ENCODE measurements at places on chromosomes 12 and 14. TPM values are rescaled to one million over a fixed set of nuclear protein-coding genes. Genes with fewer than 3 reads are reported as not detected.

The STAC3 gene
- 0.26 TPM for total RNA-seq

The SLCO1C1 gene
- total RNA-seq = not detected

The KLHL33 gene
- total RNA-seq = 1.5 TPM

The KLRC1 gene
- not detected for total RNA-seq

The RPGRIP1 gene
- under 0.01 TPM for total RNA-seq

The CDKN1B gene
- 50.9 TPM for total RNA-seq

The WNT1 gene
- total RNA-seq = not detected

The SLC38A6 gene
- total RNA-seq = 93.3 TPM

The PDE3A gene
- 0.26 TPM for total RNA-seq

The DDHD1 gene
- total RNA-seq = 30.6 TPM

The IFNG-AS1 gene
- not detected for total RNA-seq

The PTPRO gene
- total RNA-seq = 0.33 TPM

The AMN gene
- total RNA-seq = under 0.01 TPM

The TAS2R42 gene
- not detected for total RNA-seq

The IL26 gene
- not detected for total RNA-seq

GRCh38 chr14:77043177-77043983 lies 14.9 kb upstream of the IRF2BPL start:
- peaks cover 52% of the 10 kb centered on the region for H3K4me1 ChIP-seq
- H3K27ac ChIP-seq = peak overlapping the region; percentile 98
- no peaks in the 10 kb centered on the region for H3K27me3 ChIP-seq
- peak overlapping the region; percentile 33 for H3K4me3 ChIP-seq
- no peaks in the 10 kb centered on the region for H3K36me3 ChIP-seq

GRCh38 chr12:43208627-43209026 lies 343.4 kb downstream of the ADAMTS20 start:
- H3K4me1 ChIP-seq = no peaks in the 10 kb centered on the region
- H3K27ac ChIP-seq = no peak overlapping the region
- H3K36me3 ChIP-seq = no peaks in the 10 kb centered on the region
- no peak overlapping the region for H3K4me3 ChIP-seq

DNA sequence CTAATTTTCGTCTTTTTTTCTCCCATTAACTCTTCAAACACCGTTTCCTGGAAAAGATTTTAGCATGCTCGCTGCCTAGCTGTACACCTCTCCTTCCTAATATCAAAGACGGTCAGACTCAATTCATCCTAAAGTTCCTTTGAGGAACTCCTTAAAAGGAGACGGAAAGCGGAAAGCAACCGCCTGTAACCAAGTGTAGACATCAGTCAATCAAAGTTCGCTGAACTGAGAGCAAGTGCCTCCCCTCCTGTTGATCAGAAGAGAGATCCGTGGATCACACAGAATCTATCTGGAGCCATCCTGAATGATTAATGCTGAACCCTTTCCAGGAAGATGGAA lies 412 bp upstream of the TEP1 start:
- peak overlapping the region; percentile 80 for H3K27ac ChIP-seq
- H3K36me3 ChIP-seq = no peaks in the 10 kb centered on the region
- H3K27me3 ChIP-seq = no peaks in the 10 kb centered on the region
- peak; percentile 14 for DNase-seq

- H3K27me3 ChIP-seq = no peaks in the 10 kb centered on the region
- no peaks in the 10 kb centered on the region for H3K36me3 ChIP-seq
- no peak overlapping the region for H3K4me3 ChIP-seq
- DNase-seq = no peak
- no peaks in the 10 kb centered on the region for H3K4me1 ChIP-seq
- no peak overlapping the region for H3K27ac ChIP-seq
These were observed 242.3 kb upstream of the PDZRN4 start for GRCh38 chr12:40945772-40946171.

DNA sequence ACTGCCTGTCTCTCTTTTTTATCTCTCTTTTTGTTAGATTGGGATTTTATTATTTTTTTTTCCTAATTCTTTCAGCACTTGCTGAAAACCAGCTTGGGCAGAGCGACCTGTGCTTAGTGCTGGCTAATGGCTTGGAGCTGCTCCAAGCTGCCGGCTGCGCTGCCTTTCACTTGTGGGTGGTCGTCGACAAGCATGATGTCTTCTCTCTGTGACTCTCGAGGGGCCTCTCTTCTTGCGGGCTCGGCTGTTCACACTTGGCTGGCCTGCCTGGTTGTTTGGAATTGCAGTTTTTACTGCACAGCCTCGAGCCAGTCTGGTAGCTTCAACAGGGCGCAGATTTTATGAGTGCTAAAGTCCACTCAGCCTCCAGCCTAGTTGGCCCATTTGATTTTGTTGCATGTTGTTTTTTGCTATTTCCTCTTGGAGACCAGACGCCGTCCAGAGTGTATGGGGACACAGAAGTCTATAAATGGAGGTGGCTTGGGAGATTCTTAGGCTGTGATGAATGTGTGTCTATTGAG lies 18.6 kb downstream of the TPCN1 start:
- H3K27me3 ChIP-seq = no peaks in the 10 kb centered on the region
- no peak overlapping the region for H3K27ac ChIP-seq
- H3K4me1 ChIP-seq = peaks cover 25% of the 10 kb centered on the region
- no peak for DNase-seq

GRCh38 chr12:98453070-98453469 lies 62.3 kb upstream of the TMPO start:
- peak; percentile 43 for DNase-seq
- H3K27me3 ChIP-seq = no peaks in the 10 kb centered on the region
- H3K4me1 ChIP-seq = no peaks in the 10 kb centered on the region
- no peak overlapping the region for H3K4me3 ChIP-seq

DNA sequence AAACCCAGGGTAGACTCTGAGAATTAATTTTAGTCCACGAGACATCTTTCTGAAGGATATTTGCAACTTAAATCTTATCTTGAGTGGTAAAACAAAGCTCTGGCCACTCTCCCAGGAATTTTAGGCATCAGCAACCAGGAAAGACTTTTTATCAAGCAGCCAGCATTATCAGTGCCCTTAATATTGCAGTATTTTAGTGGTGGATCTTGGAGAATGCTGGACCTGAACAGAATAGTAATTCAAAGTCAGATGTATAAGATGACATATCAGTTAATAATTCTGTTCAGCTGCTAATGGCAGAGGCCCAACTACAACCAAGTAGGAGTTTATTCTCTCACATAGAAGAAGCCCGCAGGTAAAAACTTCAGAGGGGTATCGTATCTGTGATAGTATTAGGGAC lies 59.0 kb upstream of the CRY1 start:
- H3K27ac ChIP-seq = no peak overlapping the region
- no peak for DNase-seq
- no peaks in the 10 kb centered on the region for H3K27me3 ChIP-seq
- H3K4me1 ChIP-seq = no peaks in the 10 kb centered on the region
- H3K36me3 ChIP-seq = no peaks in the 10 kb centered on the region

- H3K36me3 ChIP-seq = no peaks in the 10 kb centered on the region
- no peak overlapping the region for H3K4me3 ChIP-seq
- H3K4me1 ChIP-seq = no peaks in the 10 kb centered on the region
- H3K27me3 ChIP-seq = no peaks in the 10 kb centered on the region
- DNase-seq = peak; percentile 17
- no peak overlapping the region for H3K27ac ChIP-seq
These were observed 48.3 kb downstream of the NPAS3 start for GRCh38 chr14:32986791-32987540.

- no peaks in the 10 kb centered on the region for H3K4me1 ChIP-seq
- no peak for DNase-seq
- H3K27ac ChIP-seq = no peak overlapping the region
- no peaks in the 10 kb centered on the region for H3K27me3 ChIP-seq
- peaks cover 46% of the 10 kb centered on the region for H3K36me3 ChIP-seq
- no peak overlapping the region for H3K4me3 ChIP-seq
These were observed 23.7 kb downstream of the SETD1B start for GRCh38 chr12:121827351-121828099.

DNA sequence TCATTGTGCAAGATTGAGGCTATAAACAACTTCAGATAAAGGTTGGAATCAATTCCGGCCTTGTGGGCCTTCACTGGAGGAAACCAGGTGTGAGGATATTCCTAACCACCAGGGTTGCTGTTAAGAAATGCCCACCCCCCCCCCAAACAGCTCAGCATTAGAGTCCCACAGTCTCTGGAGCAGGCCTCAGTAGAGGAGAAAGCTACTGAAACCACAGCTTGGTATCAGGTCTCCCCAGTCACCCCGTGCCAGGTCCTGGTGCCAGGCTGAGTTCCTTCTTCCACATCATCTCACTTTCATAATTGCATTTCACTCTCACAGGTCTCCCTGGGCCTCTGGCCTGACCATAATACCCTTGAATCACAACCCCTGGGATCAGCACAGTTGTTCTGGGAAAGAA lies 12.5 kb downstream of the GALNT6 start:
- peaks cover 15% of the 10 kb centered on the region for H3K36me3 ChIP-seq
- H3K27me3 ChIP-seq = no peaks in the 10 kb centered on the region
- H3K27ac ChIP-seq = no peak overlapping the region
- H3K4me3 ChIP-seq = no peak overlapping the region
- H3K4me1 ChIP-seq = peaks cover 12% of the 10 kb centered on the region

- no peak overlapping the region for H3K27ac ChIP-seq
- DNase-seq = no peak
- no peaks in the 10 kb centered on the region for H3K36me3 ChIP-seq
- no peaks in the 10 kb centered on the region for H3K27me3 ChIP-seq
- no peak overlapping the region for H3K4me3 ChIP-seq
These were observed 114.8 kb downstream of the SNAPC1 start for GRCh38 chr14:61877035-61877390.

- DNase-seq = no peak
- H3K36me3 ChIP-seq = peaks cover 2% of the 10 kb centered on the region
- H3K4me3 ChIP-seq = peak overlapping the region; percentile 25
- H3K4me1 ChIP-seq = peaks cover 54% of the 10 kb centered on the region
These were observed 39.1 kb downstream of the CORO1C start for GRCh38 chr12:108691998-108692808.

DNA sequence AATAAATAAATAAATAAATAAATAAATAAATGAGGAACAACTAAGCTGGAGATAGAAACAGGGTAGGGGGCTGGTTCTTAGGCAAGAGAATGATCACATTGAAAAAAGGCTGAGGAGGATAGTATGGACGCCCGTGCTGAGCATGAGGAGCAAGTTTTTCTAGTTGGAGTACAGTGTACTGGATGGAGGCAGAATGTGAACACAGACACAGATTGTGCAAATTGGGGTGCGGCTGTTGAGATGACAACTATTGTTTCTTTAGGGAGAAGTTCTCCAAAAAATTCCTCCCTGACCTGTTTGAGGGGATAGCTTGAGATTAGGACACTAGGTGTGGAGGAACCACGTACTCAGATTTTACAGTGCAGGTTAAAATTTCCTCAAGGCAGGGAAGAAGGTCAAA lies 979 bp upstream of the BIN2 start:
- no peaks in the 10 kb centered on the region for H3K27me3 ChIP-seq
- H3K36me3 ChIP-seq = no peaks in the 10 kb centered on the region
- no peak overlapping the region for H3K27ac ChIP-seq
- no peak for DNase-seq
- no peak overlapping the region for H3K4me3 ChIP-seq
- no peaks in the 10 kb centered on the region for H3K4me1 ChIP-seq

GRCh38 chr12:111573476-111573875 lies 25.6 kb downstream of the ATXN2 start:
- no peaks in the 10 kb centered on the region for H3K27me3 ChIP-seq
- H3K4me1 ChIP-seq = peaks cover 10% of the 10 kb centered on the region
- no peak for DNase-seq
- H3K4me3 ChIP-seq = no peak overlapping the region

GRCh38 chr14:32332415-32333316 lies 3.6 kb downstream of the AKAP6 start:
- H3K36me3 ChIP-seq = no peaks in the 10 kb centered on the region
- no peak overlapping the region for H3K4me3 ChIP-seq
- no peak for DNase-seq
- no peaks in the 10 kb centered on the region for H3K27me3 ChIP-seq
- H3K27ac ChIP-seq = no peak overlapping the region

DNA sequence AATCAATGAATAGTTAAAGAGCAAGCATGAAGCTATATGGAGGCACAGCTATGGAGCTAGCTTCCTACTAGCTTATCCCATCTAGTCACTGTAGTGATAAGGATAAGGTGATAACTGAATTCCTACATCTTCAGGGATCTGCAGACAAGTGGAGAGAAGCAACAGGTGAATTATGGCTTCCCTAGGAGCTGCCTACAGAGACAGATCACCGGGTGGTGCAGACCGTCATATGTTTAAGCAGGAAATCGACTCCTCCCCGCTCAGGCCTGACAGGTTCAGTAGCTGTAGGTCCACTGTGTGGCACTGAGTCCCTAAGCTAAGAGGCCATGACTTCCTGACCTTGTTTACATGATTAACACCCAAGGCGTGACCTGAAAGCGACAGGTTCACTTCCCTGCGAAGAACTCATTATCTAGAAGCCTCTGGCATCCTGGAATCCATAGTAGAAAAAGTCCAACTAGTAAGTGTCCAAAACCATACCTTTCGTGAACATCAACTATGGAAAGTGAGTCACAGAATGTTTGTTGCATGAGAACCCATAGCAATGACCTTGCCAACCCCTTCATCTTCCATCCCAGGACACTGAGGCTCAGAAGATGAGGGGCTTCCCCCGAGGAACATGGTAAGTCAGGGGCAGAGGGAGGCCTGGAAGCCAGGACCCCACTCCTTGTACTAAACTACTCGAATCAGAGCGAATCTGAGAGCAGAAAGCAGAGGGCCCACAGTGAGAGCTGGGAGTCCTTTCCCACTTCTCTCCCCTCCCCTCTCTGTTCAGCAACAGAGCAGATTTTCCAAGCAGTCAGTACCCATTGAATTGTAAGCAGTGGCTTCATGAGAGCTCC lies 75.4 kb upstream of the CCND2 start:
- H3K27ac ChIP-seq = no peak overlapping the region
- no peak overlapping the region for H3K4me3 ChIP-seq
- no peaks in the 10 kb centered on the region for H3K4me1 ChIP-seq
- H3K27me3 ChIP-seq = no peaks in the 10 kb centered on the region
- no peaks in the 10 kb centered on the region for H3K36me3 ChIP-seq

GRCh38 chr14:39218171-39218769 lies 15.4 kb upstream of the MIA2 start:
- H3K27me3 ChIP-seq = no peaks in the 10 kb centered on the region
- DNase-seq = peak; percentile 64
- H3K36me3 ChIP-seq = no peaks in the 10 kb centered on the region
- H3K4me1 ChIP-seq = no peaks in the 10 kb centered on the region

GRCh38 chr14:87732562-87732961 lies 260.4 kb downstream of the GALC start:
- no peak overlapping the region for H3K27ac ChIP-seq
- no peaks in the 10 kb centered on the region for H3K36me3 ChIP-seq
- H3K27me3 ChIP-seq = no peaks in the 10 kb centered on the region
- no peak for DNase-seq
- no peaks in the 10 kb centered on the region for H3K4me1 ChIP-seq
